D341Med (cell line): ENCODE measurements at places on chromosomes 4 and X.

GRCh38 chr4:31467781-31468180, 747.6 kb downstream of the PCDH7 start:
- DNase-seq = no peak

DNA sequence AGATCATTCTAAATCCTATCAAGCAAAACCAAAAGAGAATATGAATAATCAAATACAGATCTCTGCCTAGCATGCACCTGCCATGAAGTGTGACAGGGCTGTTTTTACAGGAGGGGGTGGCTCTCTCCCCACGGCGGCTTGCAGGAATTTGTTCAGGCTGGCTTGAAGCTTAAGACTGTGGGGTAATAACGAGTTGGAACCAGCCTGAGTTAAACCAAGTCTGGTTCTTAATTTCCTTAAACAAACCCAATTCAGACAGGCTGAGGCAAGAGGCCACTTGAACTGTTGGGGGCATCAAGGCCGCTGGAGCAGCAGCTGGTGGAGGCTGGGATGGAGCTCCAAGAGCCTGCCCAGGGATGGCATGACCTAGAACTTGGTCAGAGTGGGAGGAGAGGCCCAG, 45.1 kb upstream of the LGI2 start:
- no peak for DNase-seq

DNA sequence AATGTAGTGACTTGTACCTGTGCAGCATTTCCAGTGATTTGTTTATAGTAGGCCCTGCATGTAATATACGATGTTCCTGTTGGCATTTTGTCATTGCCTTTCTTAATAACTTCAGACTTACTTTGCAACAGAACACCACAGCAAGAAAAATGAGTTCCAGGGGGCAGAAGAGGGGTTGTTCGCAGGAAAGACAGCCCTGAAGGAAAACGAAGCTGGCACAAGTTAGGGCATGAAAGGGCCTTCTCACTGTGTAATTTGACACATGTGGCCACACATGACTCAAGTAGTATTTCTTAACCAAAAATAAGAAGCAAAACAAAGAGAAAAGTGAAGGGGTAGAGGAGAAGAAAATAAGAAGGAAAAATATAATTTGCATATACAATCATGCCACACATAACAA, 265.8 kb upstream of the SMIM31 start:
- DNase-seq = no peak

DNA sequence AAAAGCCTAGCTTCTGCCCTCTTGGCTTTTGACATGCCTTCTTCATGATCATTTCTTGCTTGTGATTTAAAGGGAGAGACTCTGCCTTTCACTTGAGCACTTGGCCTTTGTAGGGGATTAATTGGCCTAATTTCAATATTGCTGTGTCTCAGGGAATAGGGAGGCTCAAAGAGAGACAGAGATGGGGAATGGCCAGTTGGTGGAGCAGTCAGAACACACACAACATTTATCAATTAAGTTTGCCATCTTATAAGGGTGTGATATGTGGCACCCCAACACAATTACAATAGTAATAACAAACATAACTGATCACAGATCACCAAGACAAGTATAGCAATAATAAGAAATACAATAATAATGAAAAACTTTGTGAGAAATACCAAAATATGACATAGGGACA, 122.5 kb upstream of the VCX start:
- DNase-seq = no peak

- DNase-seq = peak; percentile 61
Observed at GRCh38 chr4:8010618-8011017, 71.0 kb upstream of the AFAP1 start.

DNA sequence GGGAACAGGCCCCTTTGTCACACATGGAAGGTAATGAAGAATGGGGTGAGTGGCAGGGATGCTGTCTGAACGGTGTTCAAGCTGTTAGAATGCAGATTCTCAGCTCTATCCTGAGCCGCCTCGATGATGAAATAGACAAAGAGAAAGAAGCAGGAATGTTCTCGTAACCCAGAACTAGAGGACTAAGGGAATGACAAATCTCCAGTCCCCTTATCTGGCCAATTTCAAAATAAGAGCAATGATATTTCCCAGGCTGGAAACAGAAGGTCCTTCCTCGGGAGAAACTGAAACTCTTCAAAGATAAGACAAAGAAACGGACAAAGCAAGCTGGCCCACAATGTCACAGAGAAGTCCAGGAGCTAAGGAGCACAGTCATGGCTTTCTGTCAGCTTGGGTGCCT, 29.5 kb upstream of the MTNR1A start:
- DNase-seq = no peak

GRCh38 chr4:77443941-77444340, 161.7 kb upstream of the CXCL13 start:
- DNase-seq = no peak

- DNase-seq = no peak
Observed at GRCh38 chrX:70554081-70554480, 109.4 kb downstream of the DLG3 start.

- no peak for DNase-seq
Observed at GRCh38 chr4:96936886-96937285, 1097.0 kb downstream of the PDHA2 start.

DNA sequence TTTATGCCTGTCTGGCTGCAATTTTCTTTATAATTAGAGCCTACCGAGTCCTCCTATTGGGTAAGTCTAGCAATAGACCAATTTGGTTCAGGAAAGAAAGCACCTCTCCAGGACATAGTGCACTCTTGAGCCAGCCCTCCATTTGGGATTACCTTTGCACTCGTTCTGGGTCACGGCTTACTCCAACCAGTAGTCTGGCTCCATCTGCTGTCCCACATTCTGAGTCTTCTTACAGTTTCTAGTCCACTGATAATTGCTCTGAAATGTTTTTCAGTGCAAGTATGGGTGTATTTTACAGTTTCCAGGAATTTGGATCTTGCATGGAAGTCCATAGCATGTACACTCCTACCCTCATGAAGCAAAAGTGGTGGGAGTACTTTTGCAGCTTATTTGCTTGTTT, 34.8 kb upstream of the USP51 start:
- DNase-seq = no peak

- no peak for DNase-seq
Observed at GRCh38 chrX:12309040-12309743, 170.9 kb downstream of the FRMPD4 start.

DNA sequence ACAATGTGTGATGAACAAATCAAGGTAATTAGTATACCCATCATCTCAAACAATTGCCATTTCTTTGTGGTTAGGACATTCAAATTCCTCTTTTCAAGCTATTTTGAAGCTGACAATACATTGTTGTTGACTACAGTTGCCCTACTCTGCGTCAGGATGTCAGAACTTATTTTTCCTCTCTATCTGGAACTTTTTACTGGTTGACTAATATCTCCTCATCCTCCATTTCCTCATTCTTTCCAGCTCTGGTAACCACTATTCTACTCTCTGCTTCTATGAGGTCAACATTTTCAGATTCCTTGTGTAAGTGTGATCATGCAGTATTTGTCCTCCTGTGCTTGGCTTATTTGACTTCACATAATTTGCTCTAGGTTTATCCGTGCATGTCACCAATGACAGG, 240.5 kb upstream of the HS3ST1 start:
- no peak for DNase-seq

DNA sequence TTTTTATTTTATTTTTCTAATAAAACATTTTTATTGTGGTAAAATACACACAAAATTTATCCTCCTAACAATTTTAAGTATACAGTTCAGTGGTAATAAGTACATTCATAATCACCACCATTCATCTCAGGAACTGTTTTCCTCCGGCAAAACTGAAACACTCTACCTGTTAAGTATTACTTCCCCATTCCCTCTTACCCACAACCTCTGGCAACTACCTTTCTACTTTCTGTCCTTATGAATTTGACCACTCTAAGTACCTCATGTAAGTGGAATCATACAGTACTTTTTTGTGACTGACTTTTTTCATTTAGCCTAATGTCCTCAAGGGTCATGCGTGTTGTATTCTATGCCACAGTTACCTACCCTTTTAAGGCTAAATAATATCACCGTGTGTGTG, 21.1 kb upstream of the HSFX4 start:
- no peak for DNase-seq

DNA sequence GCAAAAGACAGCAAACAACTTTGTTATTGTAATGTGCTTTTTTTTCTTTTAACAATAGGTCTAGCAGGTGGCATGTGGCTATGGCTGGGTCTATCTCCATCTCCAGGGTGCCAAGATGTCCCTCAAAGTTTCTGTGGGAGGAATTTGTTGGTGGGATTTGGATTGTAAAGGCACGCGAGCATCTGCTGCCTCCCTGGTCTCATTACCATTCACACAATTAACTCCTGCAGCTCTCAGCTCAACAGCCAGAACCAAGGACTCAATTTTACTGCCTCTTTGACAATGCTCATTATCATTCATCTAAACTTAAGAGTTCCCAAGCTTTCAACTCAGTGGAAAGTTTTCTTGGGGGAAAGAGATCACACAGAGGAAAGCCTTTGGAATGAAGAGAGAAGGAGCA, 10.9 kb upstream of the PCDH18 start:
- no peak for DNase-seq

DNA sequence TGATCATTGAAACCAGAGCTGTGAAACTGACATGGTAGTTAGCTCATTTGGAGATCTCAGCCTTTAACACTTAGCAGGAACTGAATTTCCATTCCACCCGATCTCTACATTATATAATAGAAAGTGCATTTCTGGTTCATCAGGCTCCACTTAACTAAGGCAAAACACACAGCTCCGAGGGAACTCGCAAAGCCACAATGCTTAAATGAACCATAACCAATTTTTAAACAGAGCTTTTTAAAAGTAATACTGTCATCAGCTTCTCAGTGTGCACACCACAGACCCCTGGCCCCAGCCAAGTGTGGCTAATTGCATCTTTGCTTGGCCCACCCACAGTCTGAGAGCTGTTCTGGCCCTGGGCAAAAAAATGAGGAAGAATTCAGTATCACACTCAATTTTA, 66.1 kb downstream of the DCHS2 start:
- no peak for DNase-seq

DNA sequence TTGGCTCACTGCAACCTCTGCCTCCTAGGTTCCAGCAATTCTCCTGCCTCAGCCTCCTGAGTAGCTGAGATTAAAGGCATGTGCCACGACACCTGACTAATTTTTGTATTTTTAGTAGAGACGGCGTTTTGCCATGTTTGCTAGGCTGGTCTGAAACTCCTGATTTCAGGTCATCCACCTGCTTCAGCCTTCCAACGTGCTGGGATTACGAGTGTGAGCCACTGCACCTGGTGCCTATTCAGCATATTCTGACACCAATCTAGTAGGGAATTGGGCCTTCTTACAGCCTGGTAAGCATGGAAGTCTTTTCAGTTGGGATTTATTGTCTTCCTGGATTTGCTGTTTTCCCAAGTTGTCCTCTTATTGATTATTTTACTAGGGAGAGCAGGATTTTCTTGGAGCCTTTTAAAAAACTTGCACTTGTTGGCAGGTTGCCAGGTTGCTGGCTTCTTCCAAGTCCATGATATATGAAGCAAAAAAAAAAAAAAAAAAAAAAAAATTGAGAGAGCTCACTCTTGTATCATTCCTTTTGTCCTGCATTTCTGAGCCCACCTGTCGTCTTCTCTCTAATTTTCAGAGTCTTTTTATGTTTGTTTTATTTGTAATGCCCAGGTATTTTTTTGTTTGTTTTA, 43.7 kb downstream of the TMPRSS11E start:
- no peak for DNase-seq

DNA sequence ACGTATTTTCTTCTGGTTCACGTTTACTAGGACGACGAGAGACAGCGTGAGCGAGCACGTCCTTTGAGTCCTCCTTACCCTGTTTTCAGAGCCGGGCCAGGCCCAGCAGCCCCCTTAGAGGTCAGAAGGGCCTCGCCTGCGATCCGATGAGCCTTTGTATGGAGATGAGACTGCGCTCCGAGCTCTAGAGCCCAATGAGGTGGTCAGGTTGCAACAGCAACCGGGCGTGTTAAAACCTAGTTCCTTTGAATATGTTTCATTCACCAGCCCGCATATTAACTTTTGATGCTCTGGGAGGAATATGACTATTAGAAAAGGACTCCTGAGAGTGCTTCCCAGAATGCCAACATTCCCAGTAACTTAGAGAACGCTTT, 55.6 kb upstream of the TADA2B start:
- DNase-seq = no peak

DNA sequence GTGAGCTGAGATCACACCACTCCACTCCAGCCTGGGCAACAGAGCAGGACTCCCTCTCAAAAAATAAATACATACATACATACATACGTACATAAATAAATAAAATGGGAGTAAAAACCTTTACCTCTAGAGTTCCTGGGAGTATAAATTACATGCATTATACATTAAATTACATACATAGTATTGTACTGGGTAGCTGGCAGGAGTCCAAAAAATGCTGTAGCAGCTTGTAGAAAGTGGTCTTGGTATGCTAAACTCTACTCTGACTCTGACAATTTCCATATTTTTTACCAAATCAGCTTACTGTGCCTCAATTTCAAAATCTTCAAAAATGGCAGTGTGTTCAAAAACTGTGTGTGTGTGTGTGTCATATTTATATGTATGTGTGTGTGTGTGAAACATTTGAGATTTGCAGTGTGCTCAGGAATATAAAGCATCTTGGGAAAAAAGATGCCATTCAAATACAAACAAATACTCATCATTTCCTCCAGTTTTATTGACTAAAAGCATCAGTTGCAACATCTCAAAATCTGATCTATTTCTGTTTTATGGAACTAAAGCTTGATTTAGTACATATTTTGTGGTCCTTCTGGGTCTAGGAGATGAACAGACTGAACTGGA, 171.7 kb downstream of the SHROOM3 start:
- no peak for DNase-seq

GRCh38 chr4:119506806-119507205, 121.8 kb downstream of the PDE5A start:
- no peak for DNase-seq

GRCh38 chrX:9856588-9856987, 70.4 kb downstream of the SHROOM2 start:
- DNase-seq = no peak

- no peak for DNase-seq
Observed at GRCh38 chr4:159689526-159689925, 586.6 kb downstream of the RAPGEF2 start.

DNA sequence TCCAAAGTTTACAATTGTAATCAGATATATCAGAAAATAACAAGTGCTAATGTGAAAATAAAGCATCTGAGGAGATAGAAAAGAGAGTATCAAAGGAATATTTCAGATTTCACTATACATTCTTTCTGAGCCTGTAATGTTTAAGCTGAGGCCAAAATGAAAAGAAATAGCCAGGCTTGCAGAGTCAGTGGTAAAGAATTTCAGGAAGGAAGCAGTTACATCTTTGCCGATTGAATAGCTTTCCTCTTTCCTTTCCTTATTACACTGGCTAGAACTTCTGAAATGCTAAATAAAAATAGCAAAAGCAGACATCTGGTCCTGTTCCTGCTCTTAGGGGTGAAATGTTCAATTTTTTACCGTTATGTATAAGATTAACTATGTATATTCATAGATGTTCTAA, 1441.6 kb upstream of the PCDH7 start:
- no peak for DNase-seq

DNA sequence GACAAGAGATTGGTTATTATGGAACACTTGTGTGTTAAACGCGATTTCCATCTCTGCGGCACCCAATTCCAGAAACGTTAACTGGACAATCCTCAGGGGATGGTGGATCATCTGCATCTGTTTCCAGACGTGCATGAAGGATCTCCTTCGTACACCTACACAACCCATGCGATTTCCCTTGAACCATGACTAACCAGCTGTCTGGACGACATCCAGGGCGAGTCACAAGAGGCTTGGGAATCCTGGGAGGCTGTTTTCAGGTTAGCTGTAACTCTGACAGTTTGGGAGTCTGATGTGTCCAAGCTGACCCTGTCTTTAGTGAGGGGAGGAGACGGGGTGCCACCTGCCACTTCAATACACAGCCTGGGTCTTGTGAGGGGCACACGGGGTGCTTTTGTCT, 84.5 kb downstream of the GATB start:
- DNase-seq = no peak

GRCh38 chr4:42398171-42398870, 1.0 kb downstream of the SHISA3 start:
- DNase-seq = peak; percentile 82
